ENCODE measurements at places on chromosomes 6 and 20. TPM values are rescaled to one million over a fixed set of nuclear protein-coding genes. Genes with fewer than 3 reads are reported as not detected.

GRCh38 chr6:46539866-46540265 is 48.6 kb upstream of the RCAN2 start:
- peak; percentile 49 for DNase-seq

DNA sequence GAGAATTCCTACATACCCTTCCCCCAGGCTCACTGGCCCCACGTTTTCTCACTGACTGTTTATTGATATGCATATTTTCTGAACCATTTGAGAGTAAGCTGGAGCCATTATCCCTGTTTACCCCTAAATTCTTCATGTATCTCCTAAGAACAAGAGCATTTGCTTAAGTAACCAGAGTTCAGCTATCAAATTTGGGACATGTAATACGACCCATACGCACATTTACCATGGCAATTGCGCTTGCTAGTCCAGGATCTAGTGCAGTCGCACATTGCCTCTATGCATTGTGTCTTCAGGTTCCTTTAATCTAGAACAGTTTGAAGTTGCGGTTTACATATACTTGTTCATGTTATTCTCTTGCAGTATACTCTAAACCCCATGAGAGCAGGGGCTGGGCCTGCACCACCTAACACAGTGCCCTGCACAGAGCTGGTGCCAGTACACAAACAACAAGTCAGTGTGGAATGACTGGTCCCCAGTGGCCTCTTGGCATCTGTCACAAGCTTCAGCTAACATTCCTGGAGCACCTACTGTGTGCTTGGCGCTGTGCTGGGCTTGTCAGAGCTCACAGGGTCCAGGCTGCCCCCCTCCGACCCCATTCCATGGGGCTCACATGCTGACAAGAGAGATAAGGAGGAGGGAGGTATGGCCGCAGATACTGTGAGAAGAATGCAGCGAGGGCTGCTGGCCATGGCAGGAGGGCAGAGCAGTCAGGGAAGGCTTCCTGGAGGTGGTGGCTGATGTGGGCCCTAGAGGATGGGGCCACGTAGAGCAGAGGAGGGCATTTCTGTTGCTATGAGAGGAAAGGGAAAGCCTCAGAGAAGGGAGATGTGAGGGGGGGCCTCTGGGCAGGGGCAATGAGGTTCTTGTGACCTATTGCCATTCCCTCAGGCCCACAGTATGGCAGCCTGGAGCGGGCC is 28.1 kb downstream of the SPDEF start:
- DNase-seq, result no peak

- DNase-seq, result no peak
Observed at GRCh38 chr6:119511024-119511423, 161.5 kb upstream of the MAN1A1 start.

- DNase-seq, result no peak
Observed at GRCh38 chr6:84685983-84686584, 78.3 kb downstream of the TBX18 start.

GRCh38 chr20:18913701-18914100 is 100.1 kb downstream of the SCP2D1 start:
- no peak for DNase-seq

GRCh38 chr6:116928677-116929076 is 51.6 kb downstream of the RFX6 start:
- DNase-seq, result no peak

GRCh38 chr20:50610212-50610718 is 81.1 kb downstream of the RIPOR3 start:
- DNase-seq, result no peak

- no peak for DNase-seq
Observed at GRCh38 chr6:47669684-47670513, 28.5 kb upstream of the ADGRF4 start.

- DNase-seq, result no peak
Observed at GRCh38 chr20:56609321-56609720, 19.8 kb upstream of the TFAP2C start.

- DNase-seq, result no peak
Observed at GRCh38 chr6:4459032-4459431, 317.2 kb upstream of the CDYL start.

DNA sequence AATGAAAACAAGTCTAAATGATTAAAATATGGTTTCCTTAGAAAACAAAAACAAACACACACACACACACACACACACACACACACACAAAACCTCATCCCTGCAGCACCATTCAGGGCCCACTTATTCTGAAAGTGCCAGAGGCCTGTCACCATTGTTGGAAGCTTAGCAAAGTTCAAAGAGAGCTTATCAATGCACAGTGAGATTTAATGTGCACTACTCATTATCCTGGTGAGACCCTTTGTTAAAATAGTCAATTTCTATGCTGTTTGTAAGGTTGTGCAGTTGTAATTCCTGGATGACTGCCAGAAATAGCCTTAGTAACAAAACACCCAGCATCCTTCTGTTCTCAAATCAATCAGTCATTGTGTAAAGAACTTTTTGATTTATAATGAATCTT is 482.9 kb downstream of the GRIK2 start:
- DNase-seq, result no peak

- DNase-seq, result no peak
Observed at GRCh38 chr6:3421791-3422434, 34.9 kb downstream of the SLC22A23 start.

DNA sequence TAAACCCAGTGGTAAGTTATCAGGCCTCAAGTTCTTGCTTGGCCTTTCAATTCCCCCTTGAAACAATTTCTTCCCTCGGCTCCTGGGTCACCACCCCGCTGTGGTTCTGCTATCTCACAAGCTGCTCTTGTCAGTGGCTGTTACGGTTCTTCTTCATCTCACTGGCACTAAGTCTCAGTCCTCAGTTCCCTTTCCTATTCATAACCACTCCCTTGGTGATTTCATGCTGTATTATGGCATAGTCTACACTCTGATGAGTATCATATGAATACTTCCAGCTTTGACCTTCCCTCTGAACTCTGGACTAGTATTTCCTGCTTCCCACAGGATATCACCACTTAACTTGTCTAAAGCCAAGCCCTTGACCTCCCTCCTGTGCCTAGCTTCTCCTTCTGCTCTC is 7.9 kb downstream of the TAAR1 start:
- no peak for DNase-seq

DNA sequence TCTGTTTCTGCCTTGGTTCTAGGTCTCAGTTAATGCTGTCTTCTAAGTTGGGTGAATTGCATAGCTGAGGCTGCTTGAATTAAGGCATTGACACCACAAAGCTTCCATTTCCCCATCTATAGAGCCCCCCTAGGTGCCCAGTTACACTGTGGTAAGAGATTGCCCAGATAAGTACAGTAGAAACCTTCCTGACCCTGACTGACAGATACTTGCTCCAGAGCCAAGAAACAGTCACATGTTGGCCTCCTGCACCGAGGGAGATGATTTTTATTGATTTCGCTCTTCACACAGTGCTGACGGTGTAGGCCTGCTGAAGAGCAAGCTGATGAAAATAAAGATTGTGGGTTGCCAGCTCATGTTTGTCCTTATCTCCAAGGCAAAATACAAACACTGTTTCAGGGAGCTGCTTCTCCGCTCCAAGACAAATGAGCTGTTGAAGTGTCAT is 67.9 kb downstream of the TRMT11 start:
- no peak for DNase-seq

GRCh38 chr6:1884313-1884712 is 274.6 kb downstream of the FOXC1 start:
- no peak for DNase-seq

GRCh38 chr6:131954775-131955107 is 3.6 kb upstream of the CCN2 start:
- DNase-seq, result peak; percentile 67

- DNase-seq, result no peak
Observed at GRCh38 chr20:3710703-3711483, 1.5 kb downstream of the SIGLEC1 start.

DNA sequence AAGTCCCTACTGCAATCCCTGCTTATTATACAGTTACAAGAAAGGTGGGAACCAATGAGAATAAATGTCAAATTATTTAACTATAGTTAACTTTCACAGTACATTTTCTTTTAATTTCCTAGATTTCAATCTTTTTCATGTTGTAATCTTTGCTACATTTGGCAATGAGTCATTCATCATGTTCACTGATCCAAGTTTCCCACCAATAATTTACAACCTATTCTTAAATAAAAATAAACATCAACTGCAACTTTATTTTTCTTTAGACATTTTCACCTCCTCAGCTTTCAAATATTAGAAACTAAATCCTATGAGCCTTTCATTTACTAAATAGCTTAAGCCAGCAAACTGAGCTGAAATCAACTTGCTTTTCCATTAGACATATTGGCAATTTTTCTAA is 541.3 kb upstream of the BTBD3 start:
- no peak for DNase-seq

DNA sequence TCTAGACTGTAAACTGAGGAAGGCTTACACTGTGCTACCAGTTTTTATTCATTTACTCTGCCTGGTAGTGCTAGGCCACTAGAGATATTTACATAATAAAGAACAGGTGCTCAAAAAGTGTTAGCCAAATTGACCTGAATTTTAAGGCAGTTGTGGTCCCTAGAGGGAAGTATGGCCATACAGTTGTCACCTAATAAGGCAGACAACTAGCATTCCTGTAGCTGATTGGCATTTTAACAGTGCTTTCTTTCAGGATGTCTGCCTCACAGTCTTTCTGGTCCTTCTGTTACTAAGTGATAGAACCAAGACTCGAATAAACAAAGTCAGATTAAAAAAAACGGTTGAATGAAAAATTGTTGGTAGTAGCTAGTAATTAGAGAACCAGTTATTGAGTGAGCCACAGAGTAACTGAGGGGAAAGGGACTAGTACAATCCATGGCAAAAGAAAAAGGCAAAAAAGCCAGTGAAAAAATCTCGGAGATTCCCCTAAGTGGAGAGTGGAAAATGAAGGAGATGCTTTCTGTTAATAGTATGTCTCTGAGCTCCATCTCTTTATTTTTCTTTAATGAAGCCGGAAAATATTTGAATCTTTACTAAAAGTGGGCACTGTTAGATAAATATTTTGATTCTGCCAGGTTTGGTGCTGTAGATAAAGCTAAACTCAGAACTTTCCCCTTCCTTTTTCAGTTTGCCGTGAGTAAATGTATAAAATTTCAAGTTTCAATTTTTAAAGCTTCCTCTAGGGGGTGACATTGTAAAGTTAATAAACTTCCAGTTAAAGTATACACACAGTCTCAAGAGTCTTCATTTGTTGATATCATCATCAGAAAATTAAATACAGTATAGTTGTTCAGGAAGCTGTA is 9.1 kb downstream of the VTA1 start:
- DNase-seq, result no peak

GRCh38 chr20:63025534-63026331 is 19.0 kb upstream of the BHLHE23 start:
- DNase-seq, result no peak

GRCh38 chr6:76472858-76473257 is 400.4 kb upstream of the IMPG1 start:
- DNase-seq, result no peak

- no peak for DNase-seq
Observed at GRCh38 chr6:87396595-87397392, 11.0 kb upstream of the CFAP206 start.

DNA sequence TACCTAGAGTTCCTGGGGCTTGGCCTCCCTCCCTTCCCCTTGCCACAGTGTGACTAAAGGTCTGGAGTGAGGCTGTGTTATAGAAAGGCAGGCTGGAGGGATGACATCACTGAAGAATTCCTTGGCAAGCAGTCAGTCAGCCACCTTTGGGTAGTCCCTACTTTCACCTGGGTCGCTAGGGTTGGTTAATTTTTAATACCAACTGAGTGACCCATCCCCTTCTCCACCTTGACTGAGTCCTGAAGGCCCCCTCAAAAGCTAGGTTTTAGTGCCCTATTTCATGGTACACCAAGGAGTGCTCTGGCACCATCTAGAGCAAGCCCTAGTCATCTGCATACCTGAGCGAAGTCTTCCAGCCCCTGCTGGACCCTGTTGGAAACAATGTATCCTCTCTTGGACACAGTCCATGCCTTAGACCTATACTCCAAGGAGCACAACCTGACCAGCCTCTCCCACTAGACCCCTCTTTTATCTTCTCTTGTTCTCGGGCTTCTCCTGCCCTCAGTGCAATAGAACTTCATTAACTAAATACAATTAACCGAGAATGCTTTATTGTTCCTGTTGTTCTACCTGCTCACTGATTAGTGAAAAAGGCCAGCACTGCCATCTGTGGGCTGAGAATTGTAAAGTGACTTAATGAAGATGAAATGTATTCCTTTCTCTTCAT is 44.6 kb downstream of the RIN2 start:
- DNase-seq, result no peak

DNA sequence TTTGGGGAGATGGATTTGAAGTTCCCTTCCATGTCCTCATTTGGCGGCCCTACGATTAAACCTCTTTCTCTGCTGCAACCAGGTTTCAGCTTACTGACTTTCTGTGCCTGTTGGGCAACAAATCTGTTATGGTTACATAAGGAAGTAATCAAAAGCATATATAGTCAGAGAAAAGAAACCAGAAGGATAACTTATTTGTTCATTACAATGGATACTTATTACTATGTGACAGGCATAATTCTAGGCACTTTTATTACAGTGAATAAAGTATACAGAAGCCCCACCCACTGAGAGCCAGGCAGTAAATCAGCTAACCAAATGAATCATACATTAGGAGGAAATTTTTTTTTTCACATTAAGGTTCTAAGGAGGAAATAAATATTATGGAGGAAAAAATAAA is 9.6 kb upstream of the TRIM31 start:
- DNase-seq, result no peak

DNA sequence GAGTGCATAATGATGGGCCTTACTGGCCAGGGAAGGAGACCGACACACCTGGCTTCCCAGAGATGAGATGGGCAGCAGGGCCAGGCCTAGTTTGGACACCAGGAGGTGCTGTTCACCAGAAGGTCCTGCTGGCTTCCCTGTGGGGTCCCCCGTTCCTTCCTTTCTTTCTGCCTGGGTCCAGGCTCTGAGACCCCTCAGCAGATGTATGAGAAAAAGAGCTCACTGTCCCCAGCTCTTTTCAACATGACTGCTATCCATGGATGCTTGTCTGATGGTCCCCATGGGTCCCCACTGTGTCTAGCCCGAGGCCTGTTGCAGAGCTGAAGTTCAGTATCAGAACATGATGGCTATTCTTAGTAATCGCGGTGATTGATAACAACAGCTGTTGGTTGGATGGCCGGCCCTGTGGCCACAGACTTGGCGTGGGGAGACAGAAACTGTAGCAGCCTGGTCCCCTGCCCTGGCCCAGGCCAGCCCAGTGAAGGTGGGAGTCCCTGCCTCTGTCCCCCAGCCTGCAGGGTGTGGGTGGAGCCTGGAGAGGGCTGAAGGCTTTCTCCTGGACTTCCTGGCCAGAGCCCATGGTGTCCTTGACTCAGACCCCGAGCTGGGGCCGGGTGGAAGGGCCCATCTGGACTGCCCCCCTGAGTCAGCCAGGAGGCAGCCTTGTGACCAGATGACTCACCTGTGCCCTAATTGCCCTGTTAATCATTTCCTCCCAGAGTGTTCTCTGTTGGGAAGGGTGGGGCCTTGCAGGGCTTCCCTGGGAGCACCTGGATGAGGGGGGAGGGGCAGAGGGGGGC is 9.9 kb upstream of the BAK1 start:
- DNase-seq, result no peak

GRCh38 chr6:158223926-158224325 is 55.8 kb downstream of the GTF2H5 start:
- no peak for DNase-seq

GRCh38 chr20:5843054-5843592 is 92.9 kb downstream of the SHLD1 start:
- DNase-seq, result no peak

Gene SIRPG
- not detected for polyA plus RNA-seq

Gene SYTL3
- polyA plus RNA-seq, result 3.5 TPM

Gene TRIM15
- polyA plus RNA-seq, result 0.16 TPM

Gene SAMD10
- 14.2 TPM for polyA plus RNA-seq

Gene LST1
- polyA plus RNA-seq, result 6.2 TPM

Gene ECT2L
- polyA plus RNA-seq, result 0.11 TPM

Gene EDN1
- 4.2 TPM for polyA plus RNA-seq

Gene CFB
- 22.2 TPM for polyA plus RNA-seq

Gene ENPP5
- polyA plus RNA-seq, result 14.3 TPM
